ENCODE measurements at places on chromosomes 3 and 15. TPM values are rescaled to one million over a fixed set of nuclear protein-coding genes. Genes with fewer than 3 reads are reported as not detected.

DNA sequence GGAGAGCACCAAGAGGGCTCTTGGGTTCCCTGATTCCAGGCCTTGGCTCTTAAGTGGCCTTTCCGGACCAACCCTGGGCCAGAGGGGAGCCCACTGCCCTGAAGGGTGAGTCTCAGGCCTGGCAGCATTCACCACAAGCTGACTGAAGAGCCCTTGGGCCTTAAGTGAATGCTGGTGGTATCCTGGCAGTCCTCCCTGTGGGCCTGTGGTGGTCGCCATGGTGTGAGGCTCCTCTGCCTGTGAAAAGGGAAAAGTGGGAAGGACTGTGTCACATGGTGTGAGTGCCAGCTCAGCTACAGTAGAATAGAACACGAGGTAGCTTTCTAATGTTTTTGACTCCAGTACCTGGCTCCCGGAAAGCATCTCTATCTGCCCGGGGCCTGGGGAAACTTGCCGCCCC is 15.3 kb downstream of the CHDH start:
- DNase-seq, result no peak

GRCh38 chr3:10977892-10978510 is 14.5 kb upstream of the SLC6A1 start:
- DNase-seq, result no peak

DNA sequence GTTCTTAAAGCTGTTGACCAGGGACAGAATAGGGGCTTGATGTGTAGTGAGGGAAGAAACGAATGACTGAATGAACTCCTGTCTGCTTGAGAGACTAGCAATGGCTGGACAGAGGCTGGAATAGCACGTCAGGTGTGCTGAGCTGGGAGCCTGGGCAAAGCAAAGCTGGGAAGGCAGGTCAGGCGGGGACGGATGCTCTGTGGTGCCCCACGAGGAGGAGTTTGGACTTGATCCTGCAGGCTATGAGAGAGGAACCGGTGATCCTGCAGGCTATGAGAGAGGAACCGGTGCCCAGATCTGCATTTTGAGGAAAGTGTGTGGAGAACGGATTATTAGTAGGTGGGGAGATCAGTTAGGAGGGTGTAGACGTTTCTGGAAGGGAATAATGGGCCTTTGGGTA is 31.3 kb upstream of the PSTPIP1 start:
- no peak for DNase-seq

DNA sequence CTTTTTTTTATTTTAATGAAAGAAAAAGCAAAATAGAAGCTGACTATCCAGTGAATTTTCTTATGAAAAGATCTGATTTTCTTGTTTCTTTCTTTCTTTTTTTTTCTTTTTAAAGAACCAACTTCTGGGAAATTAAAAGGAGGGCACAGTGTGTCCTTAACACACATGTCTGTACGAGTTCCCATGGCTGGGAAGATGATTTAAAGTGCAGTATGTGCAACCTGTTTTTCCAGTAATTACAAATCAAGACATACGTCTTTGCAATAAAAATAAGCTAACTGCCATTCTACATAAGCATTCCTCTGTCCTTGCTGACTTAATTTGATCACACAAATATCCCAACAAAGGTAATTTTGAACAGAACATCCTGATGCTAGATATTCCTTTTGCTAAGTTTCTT is 416.1 kb downstream of the ROBO1 start:
- no peak for DNase-seq

DNA sequence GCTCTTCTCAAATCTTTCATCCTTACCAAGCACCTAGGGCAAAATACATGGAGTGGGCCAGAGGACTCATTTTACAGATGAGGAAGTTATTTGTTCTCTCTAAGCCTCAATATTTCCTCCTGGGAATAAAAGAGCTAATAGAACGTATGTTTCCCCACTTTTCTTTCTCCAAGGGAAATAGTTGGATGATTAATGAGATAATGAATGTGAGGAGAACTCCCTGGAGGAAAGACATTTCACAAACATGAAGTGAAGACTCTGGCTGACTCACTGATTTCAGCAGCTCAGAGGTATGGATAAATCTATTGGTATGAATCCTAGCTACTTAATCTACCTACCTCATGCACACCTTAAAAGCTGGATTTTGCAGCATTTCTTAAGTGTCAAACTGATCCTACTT is 98.4 kb downstream of the ECT2 start:
- DNase-seq, result no peak

- no peak for DNase-seq
Observed at GRCh38 chr15:73305331-73306211, 63.2 kb downstream of the HCN4 start.

DNA sequence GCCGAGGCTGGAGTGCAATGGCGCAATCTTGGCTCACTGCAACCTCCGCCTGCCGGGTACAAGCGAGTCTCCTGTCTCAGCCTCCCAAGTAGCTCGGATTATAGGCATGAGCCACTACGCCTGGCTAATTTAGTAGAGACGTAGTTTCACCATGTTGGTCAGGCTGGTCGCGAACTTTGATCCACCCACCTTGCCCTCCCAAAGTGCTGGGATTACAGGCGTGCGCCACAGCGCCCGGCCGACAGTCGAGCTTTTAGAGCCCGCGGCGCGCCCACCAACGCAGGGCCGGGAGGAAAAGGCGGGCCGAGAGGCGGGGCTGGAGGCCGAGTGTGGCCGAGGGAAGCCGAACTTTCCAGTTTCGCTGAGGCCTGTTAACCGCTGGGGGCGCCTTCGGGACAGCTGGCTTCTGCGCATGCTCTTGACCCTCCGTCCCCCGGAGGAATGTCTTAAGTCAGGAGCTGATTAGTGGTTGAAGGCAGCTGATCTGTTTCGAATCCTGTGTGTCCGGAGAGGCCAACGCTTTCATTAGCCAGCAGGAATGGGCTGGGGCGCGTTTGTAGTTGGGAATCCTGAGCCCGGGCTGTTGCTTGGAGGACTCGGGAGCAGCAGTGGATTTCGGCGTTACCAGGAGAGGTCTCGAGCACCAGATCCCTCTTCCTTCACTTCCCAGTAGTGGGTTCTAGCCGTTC is 10.0 kb downstream of the RPLP1 start:
- peak; percentile 98 for DNase-seq

GRCh38 chr15:71294911-71295602 is 179.8 kb downstream of the THSD4 start:
- no peak for DNase-seq

GRCh38 chr3:144031938-144032337 is 60.3 kb downstream of the DIPK2A start:
- no peak for DNase-seq

DNA sequence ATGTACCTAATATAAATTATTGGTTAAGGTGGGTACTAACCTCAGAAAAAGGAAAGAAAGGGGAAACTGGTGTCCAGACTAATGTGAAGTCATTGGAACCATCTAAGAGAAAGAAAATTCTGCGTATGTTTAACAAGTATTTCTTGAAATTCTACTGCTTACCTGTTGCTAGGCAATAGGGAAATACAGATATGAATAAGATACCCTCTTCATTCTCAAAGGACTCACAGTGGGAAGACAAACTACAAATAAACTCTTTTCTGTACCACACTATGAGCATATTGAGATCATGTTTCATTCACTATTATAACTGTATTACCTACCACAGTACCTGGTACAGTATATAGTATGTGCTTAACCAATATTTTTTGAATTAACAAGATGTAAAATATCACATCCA is 140.5 kb upstream of the MLF1 start:
- no peak for DNase-seq

DNA sequence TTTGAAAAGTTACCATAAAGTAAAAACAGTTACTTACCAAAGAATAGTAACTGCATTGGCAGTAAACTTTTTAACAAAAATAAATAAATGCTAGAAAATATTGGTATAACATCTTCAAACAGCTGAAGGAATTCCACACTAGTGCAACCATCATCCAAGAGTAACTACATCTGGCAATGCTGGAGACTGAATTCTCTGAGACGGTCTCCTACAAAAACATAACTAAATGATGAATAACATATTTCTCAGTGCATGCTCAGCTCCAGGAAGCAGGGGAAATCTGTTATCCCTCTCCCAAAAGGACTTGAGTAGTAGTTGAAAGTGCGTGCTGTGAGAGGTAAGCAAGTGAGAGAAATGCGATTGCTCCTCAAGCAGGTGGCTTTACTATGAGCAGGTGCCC is 526.8 kb upstream of the CCDC54 start:
- no peak for DNase-seq

- no peak for DNase-seq
Observed at GRCh38 chr3:31890742-31891469, 90.2 kb downstream of the OSBPL10 start.

DNA sequence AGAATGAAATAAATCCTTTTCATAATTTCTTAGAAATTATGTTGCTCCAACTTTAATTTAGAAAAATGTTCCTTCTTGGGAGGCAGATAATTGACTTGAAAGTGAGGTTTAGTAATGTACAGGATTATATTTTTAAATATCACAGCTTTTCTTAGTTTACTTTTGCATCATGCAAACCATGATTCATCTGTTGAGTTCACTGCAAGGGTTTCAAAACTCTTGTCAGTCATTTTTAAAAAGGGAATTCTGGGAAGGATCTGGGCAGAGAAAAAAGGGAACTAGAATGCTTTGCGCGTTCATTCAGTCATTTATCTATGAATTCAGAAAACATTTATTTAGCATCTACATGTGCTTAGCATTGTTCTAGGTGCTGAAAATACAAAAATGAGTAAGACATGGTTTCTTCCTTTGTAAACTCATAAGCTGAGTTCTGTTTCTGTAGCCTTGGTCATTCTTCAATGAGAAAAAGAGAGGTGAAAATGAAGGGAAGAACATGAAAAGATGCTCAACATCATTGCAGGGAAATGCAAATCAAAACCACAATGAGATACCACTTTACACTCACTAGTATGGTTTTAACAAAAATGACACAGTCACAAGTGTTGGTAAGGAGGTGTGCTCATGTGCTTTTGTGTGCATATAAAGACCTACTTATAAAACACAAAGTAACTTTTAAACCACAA is 209.1 kb downstream of the NR1D2 start:
- no peak for DNase-seq

DNA sequence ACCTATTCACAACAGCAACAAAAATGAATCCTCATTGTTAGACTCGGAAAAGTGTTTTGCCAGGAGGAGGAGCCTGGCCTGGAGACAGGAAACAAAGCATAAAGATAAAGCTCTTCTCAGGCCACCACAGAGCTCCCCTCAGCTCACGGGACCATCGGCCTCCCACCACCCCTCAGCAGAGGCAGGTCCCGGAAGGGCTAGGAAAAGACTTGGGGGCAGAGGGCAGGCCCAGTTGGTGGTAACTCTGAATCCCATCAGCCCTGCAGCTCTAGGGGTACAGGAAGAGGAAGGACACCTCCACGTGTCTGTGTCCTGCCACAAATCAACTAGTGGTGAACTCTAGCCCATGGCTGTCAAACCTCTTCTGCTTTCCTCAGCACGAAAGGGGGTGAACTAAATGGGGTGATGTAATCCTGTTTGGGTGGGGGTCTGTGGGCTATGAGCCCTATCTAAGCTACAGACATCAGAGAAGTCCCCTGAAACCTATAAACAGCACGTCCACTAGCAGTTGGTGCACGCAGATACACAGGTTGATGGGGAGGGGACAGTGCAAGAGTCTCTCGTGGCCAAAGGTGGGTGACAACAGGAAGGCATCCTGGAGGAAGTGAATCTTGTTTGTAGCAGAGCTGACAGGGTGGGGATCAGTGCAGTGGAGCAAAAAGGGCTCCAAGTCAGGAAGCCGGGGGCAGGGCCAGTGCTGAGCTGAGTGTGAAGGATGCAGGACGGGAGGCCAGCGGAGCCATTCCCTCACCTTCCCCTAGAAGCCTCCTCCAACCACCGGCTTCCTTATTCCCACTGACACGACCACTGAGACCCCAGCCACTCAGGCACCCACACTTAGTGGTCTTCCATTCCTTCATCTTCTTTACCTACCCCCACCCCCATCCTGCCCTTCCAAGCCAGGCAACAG is 111.1 kb upstream of the HACD2 start:
- no peak for DNase-seq

GRCh38 chr3:110738531-110738930 is 333.1 kb upstream of the NECTIN3 start:
- no peak for DNase-seq

Gene DGKG
- 75.0 TPM for total RNA-seq

Gene CLRN1
- total RNA-seq, result not detected

Gene EFL1
- total RNA-seq, result 13.1 TPM

Gene P2RY12
- total RNA-seq, result 1.5 TPM

Gene HYKK
- 7.5 TPM for total RNA-seq

Gene DCLK3
- 0.23 TPM for total RNA-seq

Gene NECTIN3
- total RNA-seq, result 30.1 TPM

Gene LRTM1
- total RNA-seq, result not detected

Gene ATP13A5
- total RNA-seq, result not detected

Gene STXBP5L
- 0.42 TPM for total RNA-seq

Gene RTP1
- total RNA-seq, result not detected

Data from esophagus muscularis mucosa (tissue), 4 donors.